CMK (cell line): ENCODE measurements at places on chromosomes 3 and 15.

DNA sequence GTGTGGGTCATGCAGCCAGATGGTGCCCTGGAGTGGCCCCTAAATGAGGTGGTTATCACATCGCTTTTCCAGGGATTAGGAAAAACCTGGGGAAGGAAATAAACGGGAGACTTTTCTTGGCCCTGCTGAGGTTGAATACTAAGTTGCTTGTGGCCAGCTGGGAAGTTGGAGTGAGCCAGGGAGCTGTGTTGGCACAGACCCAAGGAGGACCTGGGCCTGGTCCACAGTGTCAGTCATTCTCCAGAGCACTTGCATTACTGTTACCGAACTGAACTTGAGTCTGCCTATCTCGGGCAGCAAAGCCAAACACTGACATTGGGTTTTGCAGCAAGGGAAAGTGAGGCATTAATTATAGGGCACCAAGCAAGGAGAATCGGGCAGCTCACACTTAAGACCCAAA is 339.0 kb downstream of the GABRB3 start:
- no peak for DNase-seq

DNA sequence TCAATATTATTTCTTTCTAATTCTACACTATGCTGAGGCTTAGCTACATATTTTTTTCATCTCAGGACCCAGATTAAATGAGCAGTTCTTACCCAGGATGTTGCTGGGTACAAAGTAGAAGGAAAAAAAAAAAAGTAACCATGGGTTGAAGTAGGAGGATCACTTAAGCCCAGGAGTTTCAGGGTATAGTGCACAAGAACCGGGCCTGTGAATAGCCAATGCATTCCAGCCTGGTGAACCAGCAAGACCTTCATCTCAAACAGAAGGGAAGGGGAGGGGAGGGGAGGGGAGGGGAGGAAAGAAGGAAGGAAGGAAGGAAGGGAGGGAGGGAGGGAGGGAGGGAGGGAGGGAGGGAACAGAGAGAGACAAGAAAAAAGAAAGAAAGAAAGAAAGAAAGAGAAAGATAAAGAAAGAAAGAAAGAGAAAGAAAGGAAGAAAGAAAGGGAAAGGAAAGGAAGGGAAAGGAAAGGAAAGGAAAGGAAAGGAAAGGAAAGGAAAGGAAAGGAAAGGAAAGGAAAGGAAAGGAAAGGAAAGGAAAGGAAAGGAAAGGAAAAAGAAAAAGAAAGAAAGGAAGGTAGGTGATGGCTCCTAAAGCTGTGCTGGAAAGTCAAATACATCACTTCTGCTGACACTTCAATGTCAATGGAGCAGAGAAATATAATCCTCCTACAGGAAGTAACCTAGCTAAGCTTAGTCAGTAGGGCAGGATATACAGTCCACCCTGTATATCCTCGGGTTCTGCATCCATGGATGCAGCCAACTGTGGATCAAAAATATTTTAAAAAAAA is 206.8 kb upstream of the TGFBR2 start:
- no peak for DNase-seq

DNA sequence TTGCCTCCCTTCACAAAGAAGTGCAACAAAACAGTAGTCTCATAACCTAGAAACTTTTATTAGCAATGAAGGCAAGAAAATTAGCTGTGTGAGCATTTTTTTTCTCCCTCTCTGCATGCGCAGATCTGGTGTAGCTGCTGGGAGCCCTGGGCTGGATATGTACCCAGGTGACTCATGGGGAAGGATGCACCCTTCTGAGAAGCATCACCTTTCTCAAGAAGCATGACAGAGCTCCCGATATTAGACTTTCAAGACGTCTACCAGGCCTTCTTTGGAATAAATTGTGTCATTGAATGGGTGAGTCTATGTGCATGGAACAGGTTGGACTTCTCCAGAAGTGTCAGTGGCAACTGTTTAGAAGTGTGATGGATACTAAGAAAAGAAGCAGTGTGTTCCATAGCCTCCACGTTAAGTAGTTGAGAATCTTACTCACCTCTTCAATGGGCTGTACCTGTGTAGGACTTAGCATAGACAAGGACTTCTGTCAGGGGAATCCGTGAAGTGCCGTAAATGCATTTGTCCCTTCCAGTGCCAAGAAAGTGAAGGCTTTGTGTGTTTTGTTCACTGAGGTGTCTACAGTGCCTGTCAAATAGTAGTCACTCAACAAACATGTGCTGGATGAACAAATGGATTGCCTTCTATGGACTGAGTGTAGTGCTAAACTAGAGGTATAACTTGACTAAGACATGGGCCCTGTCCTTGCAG is 47.7 kb upstream of the RASGRP1 start:
- no peak for DNase-seq

DNA sequence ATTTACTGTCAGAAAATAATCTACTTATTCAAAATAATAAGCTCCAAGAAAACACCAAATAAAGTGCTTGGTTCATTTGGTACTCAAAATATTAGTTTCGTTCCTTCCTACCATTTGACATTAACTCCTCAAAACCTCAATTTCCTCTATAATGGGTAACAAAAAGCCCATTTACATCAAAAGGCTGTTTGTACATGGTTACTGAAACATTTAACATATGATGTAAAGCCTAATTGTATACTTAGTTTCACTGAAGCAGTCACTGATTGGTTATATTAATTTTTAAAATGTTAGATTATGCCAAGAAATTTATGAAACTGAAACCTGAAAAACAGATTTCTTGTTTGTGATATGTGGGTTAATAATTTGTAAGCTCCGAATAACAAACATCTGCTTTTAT is 14.7 kb downstream of the XRN1 start:
- DNase-seq, result no peak

DNA sequence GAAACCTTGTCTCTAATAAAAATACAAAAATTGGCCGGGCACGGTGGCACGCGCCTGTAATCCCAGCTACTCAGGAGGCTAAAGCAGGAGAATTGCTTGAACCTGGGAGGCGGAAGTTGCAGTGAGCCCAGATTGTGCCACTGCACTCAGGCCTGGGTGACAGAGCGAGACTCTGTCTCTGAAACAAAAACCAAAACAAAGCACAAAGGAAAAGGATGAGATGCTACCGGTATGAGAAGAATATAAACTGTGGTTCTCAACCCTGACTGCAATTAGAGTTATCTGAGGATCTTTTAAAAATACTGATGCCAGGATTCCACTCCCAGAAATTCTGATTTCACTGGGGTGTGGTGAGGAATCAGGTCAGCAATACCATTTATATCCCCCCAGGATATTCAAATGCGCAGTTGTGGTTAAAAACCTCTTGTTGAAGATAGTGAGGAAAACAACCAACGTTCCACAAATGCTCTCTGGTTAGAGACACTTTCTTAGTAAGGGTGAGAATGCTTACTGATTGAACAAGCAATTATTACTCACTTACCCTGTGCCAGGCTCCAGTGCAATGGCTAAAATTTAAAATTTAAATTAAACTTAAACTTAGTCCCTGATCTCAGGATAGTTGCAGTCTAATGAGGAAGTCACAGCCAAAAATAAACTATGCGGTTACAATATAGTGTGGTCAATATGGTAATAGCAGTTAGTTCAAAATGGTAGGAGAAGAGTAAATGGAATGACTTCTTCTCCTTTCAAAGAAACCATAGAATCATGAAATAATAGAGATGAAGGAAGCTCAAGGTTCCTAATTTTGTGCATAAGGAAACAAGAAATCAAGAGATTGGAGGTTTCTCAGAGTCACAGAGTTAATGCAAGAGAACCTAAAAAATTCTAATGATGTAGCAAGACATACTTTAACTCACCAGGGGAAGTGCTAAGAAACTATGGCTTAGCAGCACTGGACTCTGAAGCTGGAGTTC is 109.5 kb downstream of the SSR3 start:
- no peak for DNase-seq

DNA sequence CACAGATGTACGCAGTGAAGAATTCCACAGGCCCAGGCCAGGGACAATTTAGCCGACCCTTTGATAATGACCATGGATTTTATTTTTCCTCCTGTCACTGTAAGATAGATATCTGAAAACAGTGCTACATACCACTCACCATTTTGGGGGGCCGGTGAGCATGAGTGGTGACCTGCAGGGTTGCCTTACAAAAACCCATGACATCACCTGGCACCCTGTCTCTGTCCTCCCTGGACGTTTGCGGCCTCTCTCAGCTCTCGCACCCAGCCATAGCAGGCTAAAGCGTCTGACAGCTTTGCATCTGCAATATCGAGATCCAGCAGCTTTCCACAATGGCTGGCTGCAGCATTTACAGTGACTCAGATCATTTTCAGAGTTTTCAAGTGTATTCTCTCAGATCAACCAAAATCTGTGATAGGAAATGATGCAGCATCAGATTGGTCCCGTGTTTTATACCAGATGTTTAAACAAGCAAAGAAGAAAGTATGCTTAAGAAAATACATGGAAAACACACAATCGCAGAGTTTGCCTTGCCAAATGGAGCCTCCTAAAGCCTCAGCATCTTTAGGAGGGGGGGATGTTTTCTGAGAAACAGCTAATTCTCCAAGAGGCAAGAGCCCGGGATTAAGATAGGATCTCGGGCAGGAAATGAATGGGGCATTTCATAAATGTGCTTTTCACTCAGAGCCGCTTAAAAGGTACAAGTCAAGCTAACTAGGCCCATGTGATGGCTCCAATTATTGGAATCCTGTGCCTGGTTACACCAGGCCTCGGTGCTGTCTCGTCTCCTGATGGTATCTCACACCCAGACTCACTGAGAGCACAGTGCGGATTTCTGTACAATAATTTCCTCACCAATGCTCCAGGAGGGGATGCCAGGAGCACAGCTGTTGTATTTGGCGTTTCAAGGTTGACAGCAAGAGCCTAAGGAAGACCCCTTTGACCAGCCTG is 257.3 kb downstream of the XXYLT1 start:
- no peak for DNase-seq

GRCh38 chr3:5929027-5929426 is 741.5 kb downstream of the EDEM1 start:
- DNase-seq, result no peak

DNA sequence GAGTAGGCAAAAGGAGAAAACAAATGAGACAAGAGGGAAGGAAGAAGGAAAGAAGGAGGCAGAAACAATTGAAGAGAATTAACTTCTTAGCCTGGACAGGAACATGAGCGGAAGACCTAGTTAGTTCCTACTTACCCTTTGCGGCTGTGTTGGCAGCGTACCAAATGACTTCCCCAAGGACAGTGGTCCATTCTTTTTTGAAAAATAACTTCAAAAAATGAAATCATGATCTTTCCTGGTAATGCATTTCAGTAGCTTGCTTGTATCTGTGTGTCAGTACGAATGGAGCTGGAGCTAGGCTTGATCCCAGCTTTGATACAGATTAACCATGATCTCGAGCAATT is 41.5 kb upstream of the CFAP161 start:
- DNase-seq, result no peak

- no peak for DNase-seq
Measured at GRCh38 chr3:138995706-138996105, 10.4 kb downstream of the PRR23A start.

GRCh38 chr3:58482917-58483636 is 8.8 kb upstream of the KCTD6 start:
- no peak for DNase-seq

DNA sequence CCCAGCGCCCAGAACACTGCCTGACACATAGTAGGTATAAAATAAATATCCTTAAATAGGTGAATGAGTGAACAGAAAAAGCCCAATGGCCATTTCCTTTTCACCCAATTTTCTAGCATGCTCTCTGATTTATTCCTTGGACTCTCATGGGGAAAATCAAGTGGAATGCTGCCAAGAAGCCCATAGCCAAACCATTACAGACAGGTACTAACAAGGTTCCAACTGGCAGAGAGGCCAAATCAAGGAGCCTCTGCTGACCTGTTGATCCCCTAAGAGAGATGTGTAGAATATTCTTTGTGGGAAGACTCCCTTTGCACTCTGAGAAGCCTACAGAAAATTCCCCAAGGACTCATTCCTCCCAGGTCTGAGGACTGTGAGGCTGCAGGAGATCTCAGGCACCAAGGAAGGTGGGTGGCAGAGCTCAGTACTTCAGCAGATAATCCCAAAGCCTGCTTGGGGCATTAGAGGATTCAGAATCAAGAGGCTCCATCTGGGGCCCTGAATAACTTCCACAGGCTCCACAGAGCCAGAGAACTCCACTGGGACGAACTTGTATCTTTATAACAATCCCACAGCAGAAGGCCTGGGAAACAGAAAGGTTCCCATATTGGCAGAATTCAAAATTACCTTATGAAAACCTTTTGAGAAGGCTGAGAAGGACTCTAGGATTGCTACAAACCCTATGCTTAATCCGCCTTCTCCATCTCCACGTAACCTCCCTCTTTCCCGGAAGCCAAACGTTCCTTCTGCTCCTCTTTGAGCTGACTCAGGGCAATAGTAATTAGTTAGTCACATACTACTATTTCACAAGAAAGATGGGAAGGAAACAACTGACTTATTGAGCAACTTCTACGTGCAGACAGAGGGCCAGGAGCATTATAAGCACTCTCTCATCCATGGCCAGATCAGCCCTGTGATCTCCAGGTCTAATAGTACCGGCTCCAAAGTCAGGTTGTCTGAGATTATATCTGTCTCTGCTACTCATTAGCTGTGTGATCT is 34.5 kb downstream of the PRICKLE2 start:
- DNase-seq, result no peak

DNA sequence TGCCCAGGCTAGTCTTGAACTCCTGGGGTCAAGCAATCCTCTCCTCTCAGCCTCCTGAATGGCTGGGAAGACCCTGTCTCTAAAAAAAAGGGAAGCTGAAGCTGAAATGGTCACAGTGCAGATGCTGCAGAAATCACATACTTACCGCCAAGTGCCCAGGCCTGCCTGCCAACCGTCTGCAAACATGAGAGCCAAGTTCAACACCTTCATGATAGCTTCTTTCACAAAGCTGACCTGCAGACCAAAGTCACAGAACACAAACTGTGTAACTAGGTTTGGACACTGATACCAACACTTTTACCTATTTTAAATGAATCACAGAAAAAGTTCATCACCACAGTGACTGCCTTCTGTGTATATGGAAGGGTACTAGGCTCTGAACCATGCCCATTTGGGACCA is 22.8 kb upstream of the CYFIP1 start:
- DNase-seq, result no peak

- no peak for DNase-seq
Measured at GRCh38 chr15:22878103-22878502, 39.6 kb downstream of the NIPA2 start.

DNA sequence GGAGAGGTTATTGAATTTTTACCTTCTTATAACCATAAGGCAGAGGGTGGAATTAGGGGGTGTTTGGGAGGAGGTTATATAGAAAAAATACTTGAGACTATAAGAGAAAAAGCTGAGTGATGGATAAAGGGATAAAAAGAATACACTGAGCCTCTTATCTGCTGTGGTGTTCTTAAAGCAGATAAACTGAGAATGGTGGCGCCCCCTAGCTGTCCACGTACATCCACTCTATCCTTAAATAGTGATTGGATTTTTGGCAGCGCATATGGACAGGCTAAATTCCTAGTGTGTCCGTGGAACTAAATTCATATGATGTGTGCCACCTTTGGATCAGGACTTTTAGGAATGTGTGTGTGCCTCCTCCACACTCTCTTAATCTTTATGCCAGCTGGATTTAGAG is 121.1 kb downstream of the OXSM start:
- DNase-seq, result peak; percentile 5

- no peak for DNase-seq
Measured at GRCh38 chr3:71936681-71937080, 151.7 kb upstream of the PROK2 start.
